GM23338 (cell line): ENCODE measurements at places on chromosomes 11 and 22. TPM values are rescaled to one million over a fixed set of nuclear protein-coding genes. Genes with fewer than 3 reads are reported as not detected.

Gene CALCA
- 1.9 and 2.6 TPM in 2 replicates for total RNA-seq

DNA sequence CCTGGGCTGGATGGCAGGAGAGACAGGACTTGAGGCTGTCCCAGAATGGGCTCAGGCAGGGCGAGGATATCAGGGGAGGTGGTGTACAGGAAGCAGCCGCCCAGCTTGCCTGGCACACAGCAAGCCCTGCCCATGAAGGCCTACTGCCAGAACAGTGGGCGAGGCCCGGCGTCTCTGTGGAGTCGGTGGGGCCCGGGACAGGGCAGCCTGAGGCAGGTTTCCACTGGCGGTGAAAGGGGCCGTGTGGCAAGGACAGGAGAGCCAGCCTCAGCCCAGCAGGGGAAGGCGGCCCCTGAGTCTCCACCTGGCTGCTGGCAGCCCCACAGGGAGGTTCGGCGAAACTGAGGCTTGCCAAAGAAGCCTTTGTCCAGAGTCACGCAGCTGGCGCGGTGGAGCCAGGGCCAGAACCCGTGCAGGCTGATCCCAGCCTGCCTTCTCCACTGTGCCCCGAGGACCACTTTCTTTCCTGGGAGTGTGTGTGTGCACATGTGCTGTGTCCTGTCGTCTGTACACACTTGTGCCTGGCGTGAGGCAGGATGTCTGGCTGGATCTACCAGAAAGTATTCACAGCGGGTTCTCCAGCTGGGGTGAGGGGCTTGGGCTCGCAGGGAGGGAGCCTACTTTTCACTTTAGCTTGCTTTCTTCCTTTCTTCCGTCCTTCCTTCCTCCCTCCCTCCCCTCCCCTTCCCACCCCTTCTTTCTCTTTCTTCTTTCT is 1.2 kb downstream of the TSPO start:
- no peak for DNase-seq

GRCh38 chr11:101840704-101841103 is 74.1 kb upstream of the CEP126 start:
- no peak for DNase-seq

DNA sequence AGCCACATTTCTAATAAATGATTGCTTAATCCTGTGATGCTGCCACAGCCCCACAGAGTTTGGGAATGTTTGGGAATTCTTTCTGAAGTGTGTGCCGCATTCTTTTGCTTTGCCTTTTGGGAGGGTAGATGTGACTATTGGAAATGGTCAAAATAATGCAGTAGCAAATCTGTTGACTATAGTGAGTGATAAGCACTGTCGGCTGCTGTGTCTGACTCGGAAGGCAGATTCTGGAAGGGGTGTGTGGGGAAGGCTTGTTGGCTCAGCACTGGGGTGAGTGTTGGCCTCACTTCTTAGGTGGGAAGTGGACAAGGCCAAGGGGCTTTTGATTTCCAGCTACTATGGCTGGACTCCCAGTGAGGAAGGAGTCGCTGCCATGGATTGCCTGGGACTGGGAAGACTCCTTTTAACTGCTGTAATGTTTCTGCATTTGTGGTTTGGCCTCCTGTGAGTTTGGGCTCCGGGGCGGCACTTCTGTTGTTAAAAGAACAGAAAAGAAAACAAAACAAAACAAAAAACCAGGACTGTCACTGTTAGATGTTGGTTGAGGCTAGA is 20.1 kb downstream of the ZBTB16 start:
- DNase-seq, result no peak

DNA sequence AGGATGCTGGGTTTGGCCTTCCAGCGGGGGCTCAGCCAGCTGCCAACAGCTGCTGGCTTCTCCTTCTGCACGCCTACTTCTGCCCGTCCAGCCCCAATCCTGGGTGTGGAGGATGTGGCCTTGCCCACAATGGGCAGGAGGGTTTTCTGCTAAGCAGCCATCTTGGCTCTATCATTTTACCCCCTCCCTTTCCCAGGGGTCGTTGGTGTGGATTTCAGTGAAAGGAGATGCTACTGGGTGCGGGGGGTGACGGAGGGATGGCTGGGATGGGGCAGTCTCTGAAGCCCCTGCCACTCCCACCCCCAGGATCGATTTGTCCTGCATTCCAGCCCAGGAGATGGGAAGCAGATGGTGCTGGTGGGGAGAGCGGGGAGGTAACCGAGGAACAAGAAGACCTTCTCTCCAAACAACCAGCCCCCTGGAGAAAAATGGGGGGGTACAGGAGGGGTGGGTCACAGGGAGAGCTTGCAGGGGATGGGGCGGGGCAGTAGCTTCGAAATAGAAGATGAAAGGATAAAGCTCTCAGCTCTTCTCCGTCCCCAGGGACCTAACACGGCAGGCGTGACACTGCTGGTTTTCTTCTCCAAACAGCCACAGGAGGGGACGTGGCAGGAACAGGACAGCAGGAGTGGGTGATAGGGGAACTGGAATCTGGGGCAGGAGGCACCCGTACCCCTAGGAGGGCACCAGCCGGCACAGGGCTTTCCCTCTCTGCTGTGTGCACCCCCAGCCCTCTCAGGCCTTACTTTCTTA is 68.9 kb downstream of the NECTIN1 start:
- DNase-seq, result no peak
